Caco-2 (cell line): ENCODE measurements at places on chromosomes 4 and X.

DNA sequence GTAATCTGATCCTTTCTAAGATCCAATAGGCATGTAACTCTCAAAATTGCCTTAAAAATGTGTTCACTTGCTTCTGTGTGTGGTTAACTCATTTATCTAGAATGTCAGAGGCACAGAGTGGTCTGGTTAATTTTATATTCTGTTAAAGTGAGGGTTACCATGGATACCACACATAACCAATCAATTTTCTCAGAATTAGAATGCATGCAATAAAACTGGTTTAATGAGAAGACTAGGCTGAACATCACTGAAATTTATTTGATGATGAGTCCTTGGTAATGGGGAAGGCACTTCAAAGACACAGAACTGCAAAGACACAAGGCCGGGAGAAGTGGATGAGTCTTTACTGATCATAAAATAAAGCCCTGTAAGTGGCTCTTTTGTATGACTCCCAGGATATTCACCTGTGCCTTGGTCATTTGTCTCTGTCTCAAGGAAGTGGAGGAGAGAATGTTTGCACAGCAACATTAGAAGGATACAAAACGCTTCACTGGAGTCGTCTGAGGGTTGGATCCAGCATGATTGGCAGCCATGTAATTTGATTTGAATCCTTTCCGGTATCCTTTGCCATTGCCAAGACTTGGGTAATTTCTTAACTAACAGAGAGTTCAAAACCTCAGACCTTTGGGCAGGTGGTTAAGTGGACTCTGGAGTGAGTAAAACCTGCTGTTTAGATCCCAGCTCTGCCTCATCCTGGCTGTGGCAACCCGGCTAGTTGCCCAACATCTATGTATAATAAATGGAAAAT lies 94.0 kb upstream of the RBPJ start:
- no peak for DNase-seq

GRCh38 chr4:73454920-73455319 lies 18.9 kb downstream of the AFP start:
- no peak for DNase-seq

DNA sequence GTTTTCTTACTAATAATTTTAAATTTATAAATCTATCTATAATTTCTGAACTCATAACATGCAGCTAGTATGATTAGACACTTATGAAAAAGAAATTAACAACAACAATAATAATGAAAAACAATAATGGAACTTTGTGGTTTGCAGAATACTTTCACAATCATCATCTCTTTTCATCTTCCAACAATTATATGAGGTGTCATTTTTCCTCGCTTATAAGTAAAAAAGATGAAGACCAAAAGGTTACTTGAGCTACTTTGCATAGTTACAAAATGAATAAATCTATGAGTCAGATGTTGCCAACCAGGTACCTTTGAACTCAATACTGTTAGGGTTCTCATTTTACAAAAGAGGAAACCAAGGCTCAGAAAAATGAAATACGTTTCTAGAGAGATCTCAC lies 98.5 kb upstream of the ELOVL6 start:
- DNase-seq, result no peak

DNA sequence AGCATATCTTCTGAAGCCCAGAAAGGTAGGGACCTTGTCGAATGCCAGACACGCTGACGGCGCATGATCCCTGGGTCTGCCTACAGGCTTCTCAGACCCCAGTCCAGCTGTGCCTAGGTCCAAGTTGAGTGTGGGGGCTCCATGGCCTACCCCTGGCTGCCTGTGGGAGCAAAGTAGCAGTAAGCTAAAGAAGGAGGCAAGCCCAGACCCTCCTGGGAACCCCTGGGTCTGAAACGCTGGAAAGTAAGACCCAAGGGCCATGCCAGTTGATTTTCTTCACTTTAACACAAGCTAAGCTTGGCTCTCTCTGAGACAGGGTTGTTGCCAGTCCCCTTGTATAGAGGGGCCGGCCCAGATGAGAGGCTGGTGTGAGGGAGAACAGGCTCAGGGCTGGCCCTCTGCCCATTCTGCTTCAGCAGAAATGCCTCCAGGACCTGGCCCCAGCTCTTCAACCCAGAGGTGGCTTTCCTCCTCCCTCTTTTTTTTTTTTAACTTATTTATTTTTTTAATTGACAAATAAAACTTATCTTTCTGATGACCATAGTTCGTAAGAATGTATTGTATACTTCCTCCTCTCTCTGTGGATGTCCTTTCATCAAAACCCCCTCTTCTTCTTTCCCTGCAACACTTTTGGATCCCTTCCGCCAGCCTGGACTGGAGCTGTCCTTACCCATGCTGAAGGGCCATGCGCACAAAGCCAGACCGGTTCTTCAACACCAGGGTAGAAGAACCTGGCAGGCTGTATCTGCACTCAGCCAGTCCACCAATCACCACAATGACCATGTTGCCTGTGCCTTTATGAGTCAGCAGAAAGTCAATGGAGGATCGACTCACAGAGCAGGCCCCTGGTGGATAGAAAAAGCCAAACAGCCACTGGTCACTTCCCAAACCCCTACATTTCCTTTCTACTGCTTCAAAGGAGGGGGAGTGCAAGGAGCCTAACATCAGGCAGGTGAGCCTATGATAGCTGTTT lies 7.1 kb downstream of the AWAT2 start:
- DNase-seq, result no peak

DNA sequence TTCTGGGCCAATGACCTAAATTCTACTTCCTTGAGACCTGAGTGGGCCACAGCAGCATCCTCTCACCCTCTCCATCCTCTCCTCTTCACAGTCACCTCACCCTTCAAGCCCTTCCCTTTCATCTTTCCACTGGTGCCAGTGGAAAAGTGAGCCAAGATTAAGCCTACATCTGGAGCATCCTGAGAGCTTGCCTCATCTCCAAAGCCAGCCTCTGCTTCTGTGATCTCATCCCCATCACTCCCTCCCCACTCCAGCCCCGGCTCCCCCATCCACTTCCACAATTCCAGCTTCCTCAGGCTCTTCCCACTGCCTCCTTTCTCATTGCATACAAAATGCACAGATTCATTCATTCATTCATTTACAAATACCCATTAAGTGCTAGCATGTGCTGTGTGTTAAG lies 10.1 kb upstream of the RASL11B start:
- DNase-seq, result no peak

DNA sequence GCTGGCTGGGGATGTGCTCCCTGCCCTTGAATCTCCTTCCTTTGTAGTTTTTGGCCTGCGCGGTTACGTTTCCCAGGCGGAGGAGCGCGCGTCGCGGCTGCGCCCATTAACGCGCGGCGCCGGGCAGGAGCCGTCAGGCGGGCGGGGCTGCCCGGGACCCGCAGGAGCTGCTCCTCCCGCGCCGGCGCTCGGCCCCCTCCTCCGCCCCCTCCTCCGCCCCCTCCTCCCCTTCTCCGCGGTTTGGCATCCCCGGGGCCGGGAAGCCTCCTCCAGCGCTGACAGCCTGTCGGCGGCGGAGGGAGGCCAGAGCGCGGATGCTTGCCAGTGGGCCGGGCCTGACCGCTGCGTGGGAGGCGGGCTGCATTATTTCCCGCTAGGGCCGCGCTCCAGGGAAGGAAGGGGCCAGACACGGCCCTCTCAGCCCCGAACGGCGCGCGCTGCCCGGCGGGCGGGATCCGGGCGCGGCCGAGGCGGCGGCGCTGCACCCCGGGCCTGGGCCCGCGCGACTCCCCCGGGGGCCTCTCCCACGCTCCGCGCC lies at the start of gene DCLK2:
Gene DCLK2 (plus strand): TSS at position 405 of the 538 bp plus-strand sequence. CDS start 583 bp downstream, outside the sequence.
- peak; percentile 56 for DNase-seq

DNA sequence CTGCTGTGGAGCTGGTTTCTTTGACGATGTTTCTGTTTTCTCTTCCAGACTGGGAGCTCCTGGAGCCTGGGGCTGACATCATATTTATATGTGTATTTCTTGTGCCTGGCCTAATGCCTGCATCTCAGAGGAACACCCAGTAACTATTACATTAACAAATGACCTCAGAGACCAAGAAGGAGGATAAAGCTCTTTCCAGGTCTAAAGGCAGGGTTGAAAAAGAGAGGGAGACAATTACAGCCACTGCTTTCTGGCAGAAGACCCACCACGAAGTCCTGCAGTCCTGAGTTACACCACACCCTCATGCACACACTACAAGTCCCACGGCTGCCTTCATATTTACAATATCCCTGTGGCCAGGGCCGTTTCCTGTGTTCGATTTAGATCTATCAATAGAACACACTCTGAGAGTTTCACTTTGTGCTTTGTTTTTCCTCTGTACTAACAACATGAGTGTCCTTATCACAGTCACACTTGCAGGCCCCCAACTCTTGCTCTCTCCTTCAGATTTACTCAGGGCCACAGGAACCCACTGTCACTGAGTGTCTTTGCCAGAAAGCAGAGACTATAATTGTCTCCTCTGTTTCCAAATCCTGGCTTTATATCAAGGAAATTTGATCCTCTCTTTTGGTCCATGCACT lies 535.5 kb downstream of the MID1IP1 start:
- DNase-seq, result no peak

DNA sequence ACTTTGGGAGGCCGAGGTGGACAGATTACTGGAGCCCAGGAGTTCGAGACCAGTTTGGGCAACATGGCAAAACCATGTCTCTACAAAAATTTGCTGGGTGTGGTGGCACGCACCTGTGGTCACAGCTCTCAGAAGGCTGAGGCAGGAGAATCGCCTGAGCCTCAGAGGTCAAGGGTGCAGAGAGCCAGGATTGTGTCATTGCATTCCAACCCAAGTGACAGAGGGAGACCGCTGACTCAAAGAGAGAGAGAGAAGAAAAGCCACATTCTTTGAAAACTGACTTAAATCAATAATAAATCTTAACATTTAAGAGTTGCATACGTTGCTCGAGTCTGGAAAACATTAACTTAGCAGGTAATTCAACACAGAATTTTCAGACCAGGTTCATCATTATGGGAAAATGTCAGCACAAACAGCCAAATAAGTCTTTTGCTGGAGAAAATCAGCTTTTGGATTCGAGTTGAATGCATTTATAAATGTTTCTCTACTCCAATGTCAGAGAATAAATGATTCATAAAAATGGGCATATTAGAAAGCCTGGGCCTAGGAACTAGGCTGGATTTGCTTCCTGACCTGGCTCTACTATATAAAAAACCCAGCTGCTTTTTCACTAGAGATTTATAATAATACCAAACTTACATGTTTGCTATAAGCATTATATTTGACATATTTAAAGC lies 68.3 kb upstream of the RBPJ start:
- DNase-seq, result peak; percentile 69

DNA sequence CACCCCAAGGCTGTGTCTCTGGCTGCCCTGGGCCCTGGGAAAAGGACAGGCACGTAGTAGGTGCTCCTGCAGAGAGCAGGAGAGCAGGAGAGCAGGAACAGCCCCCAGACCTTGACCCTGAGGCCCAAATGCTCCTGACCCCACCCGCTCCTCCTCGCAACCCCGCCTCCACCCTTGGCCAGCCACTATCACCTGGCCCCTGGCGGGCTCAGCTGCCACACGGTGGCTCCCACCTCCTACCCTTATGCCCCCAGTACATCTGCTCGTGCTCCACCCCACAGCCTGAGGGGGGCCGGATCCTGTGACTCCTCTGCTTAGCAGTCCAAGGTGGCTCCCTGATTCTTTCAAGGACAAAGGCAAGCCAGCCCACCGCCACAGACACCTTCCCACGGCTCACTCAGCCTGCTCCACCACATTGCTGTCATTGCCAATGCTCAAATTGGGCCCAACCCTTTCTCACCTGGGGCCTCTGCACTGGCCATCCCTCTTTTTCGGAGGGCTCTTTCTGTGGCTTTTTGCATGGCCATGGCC lies 5.4 kb upstream of the HAUS7 start:
- no peak for DNase-seq

DNA sequence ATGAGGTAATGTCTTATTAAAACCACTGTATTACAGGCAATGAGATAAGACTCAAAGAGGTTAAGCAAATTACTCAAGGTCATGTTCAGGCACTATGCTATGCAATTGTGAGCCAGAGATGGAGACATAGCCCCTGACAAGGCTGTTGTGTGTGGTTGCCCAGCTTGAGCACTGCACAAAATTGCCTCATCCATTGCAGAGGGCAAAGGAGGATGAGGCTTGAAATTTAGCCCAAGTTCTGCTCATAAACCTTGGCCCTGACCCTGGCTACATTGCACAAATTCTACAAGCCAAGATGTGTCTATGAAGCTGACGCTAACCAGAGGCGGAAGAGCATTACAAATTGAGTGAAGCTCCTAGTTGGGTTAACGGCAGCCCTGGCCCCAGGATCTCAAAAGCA lies 65.6 kb upstream of the PGM2 start:
- DNase-seq, result no peak

DNA sequence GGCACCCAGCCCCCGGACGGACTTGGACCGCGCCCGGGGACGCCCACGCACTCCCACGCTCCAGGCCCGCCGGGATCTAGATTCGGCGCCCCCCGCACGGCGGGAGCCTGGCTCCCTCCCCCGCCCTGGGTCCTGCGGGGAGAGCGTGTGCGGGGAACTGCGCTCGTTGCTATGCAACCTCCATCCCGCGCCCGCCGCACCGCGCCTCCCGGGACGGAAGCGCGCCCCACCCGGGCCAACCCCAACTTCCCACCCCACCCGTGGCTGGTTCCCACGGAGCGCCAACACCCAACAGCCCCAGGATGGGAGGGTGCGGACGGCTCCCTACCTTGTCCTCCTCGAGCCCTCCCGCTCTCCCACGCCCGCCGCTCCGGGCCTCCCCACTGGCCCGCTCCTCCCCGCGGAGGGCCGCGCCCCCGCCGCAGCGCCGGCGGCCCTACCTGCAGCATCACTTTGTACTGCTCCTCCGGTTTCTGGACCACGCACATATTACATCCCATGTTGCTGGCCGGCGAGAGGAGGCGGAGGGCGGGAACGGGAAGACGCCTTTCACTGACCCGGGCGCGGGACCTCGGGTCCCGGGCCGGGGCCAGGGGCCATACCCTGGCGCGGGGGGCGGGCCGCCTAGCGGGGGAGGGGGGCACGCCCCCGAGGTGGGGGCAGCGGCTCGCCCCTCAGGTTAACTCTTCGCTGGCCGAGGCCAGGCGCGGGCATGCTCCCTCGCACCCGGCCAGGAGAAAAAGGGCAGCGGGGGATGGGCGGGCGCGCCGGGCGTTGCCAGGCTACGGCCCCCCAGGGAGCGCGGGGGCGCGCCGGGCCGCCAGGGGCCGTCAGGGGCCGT lies at the start of gene PDZD4:
Gene PDZD4 (minus strand): TSS at position 746 of the 841 bp plus-strand sequence. CDS start 246 bp downstream, at position 500.
- DNase-seq, result no peak

DNA sequence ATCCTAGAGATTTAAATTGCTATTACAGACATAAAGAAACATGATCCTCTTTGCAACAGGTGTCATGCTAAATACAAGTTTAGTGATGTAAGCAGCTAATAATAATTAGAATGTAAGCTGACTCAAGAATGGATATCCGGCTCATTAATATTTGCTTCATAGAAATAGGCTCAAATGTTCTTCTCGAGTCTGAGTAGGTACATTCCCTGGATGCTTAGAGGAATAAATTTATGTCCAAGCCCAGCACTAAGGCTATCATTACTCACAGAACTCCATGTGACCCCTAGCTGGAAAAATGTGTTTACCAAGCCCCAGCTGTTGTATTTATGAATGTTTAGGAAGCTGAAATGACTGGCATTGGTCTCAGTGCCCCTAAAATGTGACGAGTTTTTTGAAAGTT lies 87.6 kb upstream of the TSPAN7 start:
- no peak for DNase-seq
